Spinal cord (tissue), 10 donors: ENCODE measurements at places on chromosomes 11 and 22. TPM values are rescaled to one million over a fixed set of nuclear protein-coding genes. Genes with fewer than 3 reads are reported as not detected.

TRIM51 gene
- polyA plus RNA-seq: not detected

MAP6 gene
- polyA plus RNA-seq: 190 TPM

TREH gene
- polyA plus RNA-seq: 3.8 TPM

NPAS4 gene
- 0.33 TPM for polyA plus RNA-seq

CCDC89 gene
- polyA plus RNA-seq: 1.2 TPM

AIP gene
- 65.7 TPM for polyA plus RNA-seq

KIAA1671 gene
- polyA plus RNA-seq: 21.7 TPM

OR51B2 gene
- not detected for polyA plus RNA-seq

TMEM191C gene
- 12.4 TPM for polyA plus RNA-seq

DNA sequence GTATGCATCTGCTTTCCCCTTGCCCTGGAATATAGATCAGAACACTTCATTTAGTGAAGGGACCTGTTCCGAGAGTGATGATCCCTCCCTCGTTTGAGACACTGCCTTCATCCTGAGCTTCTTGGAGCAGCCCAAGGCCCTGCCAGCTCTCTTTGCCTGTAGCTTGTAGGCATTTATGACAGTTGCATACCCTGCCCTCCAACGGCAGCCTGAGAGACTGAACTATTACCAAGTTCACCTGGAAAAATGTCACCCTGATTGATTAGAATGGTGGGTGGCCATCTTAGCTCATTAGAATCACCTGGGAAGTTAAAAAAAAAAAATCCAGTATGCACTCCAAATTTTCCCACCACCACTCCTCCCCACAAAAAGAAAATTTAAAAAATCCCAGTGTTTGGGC, 1.5 kb downstream of the MICAL3 start:
- no peak for DNase-seq

GRCh38 chr11:82830746-82831145, 69.5 kb downstream of the PRCP start:
- no peak for DNase-seq

- no peak for DNase-seq
Measured at GRCh38 chr11:72920001-72920400, 105.8 kb downstream of the ATG16L2 start.

DNA sequence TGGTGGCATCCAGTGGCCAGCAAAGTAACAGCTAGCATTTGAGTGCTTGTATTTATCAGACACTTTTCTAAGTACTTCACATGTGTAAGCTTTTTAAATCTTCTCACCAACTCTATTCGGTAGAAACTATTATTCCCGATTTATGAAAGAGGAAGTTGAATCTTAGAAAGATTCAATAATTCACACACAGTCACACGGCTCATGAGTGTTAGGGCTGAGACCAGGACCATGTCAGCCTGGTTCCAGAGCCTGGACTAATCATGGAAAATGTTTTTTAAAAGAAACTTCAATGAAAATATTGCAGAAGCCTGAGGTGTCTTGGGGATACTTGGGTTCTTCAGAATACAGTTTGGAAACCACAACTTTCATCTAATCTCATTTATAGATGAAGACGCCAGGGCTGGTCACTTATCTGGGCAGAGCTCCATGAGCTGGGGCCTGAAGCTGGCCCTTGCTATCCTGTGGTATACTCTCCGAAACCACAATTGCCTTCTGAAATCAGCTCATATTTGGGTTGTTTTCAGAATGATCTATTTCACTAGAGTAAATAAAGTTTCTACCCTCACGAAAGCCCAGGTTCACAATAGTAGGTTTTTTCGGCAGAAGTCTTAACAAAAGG, 4.3 kb upstream of the CRTAM start:
- DNase-seq: no peak

DNA sequence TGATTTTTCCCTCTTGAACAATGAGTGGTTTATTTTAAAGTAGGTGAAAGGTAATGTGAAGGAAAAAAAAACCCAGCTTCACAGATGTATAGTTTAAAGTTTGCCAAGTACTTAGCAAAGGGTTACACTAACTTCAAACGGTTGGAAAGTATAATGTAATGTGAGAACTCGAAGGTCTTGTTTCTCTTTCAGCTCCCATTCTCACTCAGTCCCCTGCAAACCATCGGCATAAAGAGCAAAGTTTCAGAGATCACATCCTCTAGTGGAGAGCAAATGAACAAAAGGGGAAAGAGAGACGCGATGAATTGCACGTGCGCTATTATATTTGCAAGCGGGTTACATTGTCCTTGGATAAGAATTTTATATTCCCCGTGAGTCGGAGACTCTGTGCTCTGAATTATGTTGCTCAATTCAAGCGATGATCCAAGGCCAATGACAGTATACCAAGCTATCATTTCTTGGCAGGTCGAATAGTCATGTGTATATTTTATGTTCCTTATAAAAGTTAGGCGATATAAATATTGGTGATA, 37.6 kb upstream of the BIRC3 start:
- DNase-seq: no peak

GRCh38 chr11:34284811-34285481, 72.9 kb downstream of the ABTB2 start:
- no peak for DNase-seq

GRCh38 chr22:19287889-19288288, 3.6 kb downstream of the CLTCL1 start:
- DNase-seq: no peak

GRCh38 chr22:46812034-46812605, 49.7 kb downstream of the TBC1D22A start:
- peak; percentile 45 for DNase-seq

GRCh38 chr11:33774736-33775466, 581 bp upstream of the FBXO3 start:
- DNase-seq: no peak

GRCh38 chr11:8459711-8460399, 134.2 kb downstream of the STK33 start:
- DNase-seq: no peak

DNA sequence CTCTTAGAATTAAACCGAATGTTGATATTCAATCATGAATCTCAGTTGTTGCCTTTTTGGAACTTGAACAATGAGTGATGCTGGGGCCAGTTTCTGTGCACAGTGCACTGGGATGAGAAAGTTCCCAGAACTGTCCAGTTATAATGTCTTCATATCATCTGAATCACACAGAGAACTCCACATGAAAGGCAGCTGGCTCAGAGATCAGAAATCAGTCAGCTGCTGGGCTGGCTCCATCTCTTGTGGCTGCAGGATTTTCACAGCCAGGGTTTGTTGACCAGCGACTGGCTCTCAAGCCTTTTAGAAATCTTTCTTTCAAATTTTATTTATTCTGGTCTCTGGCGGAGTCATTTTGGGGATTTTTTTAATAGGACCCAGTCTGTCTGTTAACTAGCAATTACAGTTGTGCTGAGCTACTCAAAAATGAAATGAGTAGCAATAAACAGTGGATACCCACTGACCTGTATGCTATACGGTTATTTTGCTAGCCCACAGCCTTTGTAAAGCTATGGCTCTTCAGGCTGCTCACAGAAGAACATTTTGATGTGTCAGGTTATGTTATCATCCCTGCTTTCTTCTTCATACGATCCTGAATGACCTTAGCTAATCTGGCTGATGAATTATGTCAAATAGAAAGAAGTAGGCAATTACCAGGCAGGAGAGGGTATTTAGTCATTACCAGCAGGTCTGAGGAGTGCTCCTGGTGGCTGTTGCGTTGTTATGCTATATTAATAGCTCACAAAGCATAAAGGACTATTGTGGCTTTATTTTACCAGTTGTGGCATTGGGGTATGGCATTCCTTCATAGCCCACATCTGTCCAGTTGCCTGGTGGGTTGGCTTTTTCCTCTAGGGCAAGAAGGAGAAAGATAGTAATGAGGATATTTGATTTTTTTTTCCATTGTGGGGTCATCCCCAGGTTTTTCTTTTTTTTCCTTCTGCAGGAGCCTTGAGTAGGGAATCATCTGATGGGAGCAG, 3.6 kb downstream of the FAT3 start:
- DNase-seq: peak; percentile 73

- DNase-seq: no peak
Measured at GRCh38 chr11:84261707-84262106, 975.5 kb upstream of the CCDC90B start.

DNA sequence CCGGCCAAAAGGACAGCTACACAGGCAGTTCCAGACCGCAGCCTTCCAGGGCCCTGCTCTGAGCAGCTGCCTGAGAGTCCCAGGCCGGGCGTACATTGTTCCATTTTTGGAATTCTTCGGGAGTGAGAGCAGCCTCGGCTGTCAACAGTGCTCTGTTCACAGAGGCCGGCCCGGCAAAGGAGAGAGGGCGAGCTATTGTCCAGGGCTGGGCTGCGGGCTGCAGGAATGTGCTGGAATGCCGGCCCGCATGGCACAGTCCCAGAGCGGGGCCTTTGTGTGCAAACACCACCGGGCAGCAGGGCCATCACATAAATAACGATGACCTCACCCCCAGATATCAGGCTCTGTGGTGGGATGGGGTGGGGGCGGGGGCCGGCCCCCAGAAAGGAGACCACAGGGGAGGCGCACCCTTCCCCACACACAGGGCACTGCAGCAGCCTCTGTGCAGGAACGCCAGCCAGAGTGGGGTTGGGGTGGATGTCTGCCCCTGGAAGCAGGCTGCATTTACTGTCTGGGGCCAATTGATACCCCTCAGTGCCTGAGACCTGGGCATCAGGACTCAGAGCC, 15.8 kb downstream of the LINC01488 start:
- DNase-seq: peak; percentile 76

- no peak for DNase-seq
Measured at GRCh38 chr11:106152824-106153223, 75.4 kb downstream of the AASDHPPT start.

DNA sequence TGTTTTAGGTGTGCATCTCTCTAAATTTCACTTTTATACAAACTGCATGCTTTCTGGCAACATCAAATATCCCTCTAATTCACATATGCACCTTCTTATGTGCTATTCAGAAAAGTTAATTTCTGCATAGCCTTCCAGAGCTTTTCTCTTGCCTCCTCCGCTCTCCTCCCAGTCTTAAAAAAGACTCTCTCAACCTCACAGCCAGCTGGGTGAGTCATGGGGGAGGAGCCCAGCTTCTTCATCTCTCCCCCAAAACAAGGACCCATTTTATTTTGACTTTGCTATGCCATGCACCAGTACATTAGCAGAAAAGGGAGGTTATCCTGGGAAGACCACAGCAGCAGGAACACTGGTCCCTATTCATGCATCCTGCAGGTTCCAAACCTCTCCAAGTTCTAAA, 234.4 kb downstream of the KCNA4 start:
- DNase-seq: no peak

DNA sequence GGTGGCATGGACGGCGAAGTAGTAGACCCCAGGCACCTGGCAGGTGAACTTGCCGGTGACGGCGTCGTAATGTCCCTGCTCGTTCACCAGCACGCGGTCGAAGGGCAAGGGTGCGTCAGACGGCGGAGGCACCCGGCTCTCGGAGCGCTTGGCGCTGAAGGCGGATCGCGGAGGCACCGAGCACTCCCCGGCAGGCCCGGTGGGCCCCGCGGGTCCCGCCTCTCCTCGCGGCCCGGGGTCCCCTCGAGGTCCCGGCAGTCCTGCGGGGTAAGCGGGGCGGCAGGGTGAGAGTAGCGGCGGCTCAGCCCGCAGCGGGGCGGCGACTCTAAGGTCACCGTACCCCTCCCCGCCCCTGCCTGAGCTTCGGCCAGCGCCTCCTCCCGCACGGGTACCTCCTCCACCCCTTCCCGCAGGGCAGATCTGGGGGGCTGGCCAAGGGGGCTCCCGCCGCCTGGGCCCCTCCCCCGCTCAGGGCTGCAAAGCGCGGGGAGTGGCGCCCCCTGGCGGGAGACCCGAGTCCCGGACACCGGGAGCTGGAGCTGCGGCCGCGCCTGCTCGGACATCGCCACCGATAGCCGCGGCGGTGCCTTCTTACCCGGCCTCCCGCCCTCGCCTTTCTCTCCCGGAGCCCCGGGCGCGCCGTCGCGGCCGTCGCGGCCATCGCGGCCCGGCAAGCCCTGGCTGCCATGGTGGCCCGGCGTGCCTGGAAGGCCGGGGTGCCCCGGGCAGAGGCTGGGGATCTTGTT, 921 bp downstream of the C1QTNF5 start:
- DNase-seq: no peak

- DNase-seq: no peak
Measured at GRCh38 chr11:83895516-83895915, 609.3 kb upstream of the CCDC90B start.

GRCh38 chr11:72676861-72677341, 2.7 kb upstream of the PDE2A start:
- no peak for DNase-seq

- DNase-seq: no peak
Measured at GRCh38 chr11:47267876-47268275, 2.1 kb upstream of the MADD start.

- no peak for DNase-seq
Measured at GRCh38 chr11:66450560-66450959, 11.9 kb upstream of the MRPL11 start.

DNA sequence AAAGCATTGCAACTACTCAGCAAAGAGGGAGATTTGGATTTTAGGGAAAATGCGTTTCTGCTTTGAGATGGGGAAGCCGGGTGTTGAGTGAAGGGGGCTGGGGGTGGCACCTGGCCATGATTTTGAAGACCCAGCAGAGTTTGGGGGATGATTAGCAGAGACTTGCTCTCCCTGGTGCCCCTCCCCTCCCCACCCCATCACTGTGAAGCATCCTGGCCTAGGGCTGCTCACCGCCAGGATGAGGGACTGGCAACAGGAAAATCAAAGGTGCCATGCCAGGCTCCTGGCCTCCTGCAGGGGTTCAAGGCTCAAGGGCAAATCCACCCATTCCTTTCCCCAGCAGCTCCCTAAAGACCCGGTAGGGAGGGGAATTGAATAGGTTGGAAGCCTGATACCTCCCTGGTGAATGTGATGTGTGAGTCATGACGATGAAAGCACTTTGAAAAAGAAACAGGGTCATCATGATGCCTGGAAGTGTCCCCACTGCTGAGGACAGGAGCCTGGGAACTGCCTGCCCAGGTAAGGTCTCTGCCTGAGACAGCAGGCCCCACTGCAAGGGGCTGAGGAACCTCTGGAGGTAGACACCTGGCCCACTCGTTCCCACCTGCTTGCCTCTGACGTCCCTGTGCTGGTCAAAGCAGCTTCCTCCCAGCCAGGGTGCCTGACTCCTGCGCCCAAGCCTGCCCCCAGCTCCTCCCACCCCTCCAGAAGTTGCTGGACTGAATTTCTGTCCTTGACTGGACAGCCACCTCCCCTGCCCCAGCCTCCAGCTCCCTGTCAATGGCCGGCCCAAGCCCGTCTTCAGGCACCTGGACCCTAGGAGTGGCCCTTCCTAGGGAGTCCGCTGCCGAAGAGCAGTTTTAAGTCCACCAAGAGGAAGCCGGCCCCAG, 1.7 kb downstream of the CHST1 start:
- DNase-seq: no peak

GRCh38 chr11:34866375-34866774, 49.8 kb downstream of the APIP start:
- DNase-seq: no peak

GRCh38 chr22:22935546-22936157, 48.0 kb downstream of the IGLL5 start:
- no peak for DNase-seq
